NCI-H2107 (cell line): ENCODE measurements at places on chromosomes 13 and 19.

DNA sequence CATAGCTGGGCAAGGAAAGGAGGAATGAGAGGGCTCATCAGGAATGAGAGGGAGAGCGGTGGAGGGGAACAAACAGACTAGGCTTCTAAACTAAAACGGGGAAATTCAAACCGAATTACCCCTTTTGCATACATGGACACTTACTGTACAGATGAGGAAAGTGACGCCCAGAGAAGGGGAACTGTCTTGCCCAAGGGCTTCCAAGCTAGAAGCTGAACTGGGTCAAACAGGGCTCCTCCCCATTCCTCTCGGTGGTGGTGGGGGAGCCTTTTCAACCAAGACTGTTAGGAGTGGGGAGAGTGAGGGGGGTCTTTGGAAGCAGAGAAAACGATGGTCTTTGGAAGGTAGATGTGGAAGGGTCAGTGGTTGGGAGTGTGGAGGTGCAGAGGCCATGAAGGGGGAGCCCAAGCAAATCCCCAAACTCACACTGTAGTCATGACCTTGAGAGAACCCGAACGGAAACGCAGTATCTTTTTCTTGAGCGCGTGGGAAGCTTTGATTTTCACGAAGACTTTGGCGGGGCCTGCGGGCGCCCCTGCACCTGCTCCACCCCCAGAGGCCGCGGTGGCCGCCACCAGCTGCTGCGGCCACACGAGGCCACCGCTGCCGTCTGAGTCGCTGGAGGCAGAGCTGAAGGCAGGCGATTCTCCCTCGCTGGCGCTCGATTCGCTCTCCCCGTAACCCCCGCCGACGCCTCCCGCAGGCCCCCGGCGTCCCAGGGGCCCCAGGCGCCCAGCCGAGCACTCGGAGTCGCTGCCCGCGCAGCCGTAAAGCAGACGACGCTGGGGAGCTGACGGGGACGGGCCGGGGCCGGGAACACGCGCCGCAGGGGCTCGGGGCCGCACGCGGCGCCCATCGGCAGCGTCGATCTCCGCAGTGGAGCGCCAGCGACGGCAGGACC lies 12.3 kb upstream of the GNG8 start:
- no peak for DNase-seq

- DNase-seq: no peak
Measured at GRCh38 chr13:34465423-34465922, 476.6 kb upstream of the NBEA start.

DNA sequence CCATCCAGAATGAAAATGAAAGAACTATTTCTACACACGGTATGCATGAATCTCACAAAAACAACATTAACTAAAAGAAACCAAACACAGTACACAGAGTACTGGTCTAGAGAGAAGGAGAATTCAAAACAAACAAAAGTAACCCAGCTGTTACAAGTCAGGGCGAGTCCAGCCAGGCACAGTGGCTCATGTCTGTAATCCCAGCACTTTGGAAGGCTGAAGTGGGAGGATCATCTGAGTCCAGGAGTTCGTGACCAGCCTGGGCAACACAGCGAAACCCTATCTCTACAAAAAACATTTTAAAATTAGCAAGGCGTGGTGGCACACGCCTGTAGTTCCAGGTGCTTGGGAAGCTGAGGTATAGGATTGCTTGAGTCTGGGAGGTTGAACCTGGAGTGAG lies 1.7 kb upstream of the PSMC4 start:
- DNase-seq: no peak

- DNase-seq: peak; percentile 1
Measured at GRCh38 chr13:68304286-68304893, 1074.3 kb upstream of the PCDH9 start.

DNA sequence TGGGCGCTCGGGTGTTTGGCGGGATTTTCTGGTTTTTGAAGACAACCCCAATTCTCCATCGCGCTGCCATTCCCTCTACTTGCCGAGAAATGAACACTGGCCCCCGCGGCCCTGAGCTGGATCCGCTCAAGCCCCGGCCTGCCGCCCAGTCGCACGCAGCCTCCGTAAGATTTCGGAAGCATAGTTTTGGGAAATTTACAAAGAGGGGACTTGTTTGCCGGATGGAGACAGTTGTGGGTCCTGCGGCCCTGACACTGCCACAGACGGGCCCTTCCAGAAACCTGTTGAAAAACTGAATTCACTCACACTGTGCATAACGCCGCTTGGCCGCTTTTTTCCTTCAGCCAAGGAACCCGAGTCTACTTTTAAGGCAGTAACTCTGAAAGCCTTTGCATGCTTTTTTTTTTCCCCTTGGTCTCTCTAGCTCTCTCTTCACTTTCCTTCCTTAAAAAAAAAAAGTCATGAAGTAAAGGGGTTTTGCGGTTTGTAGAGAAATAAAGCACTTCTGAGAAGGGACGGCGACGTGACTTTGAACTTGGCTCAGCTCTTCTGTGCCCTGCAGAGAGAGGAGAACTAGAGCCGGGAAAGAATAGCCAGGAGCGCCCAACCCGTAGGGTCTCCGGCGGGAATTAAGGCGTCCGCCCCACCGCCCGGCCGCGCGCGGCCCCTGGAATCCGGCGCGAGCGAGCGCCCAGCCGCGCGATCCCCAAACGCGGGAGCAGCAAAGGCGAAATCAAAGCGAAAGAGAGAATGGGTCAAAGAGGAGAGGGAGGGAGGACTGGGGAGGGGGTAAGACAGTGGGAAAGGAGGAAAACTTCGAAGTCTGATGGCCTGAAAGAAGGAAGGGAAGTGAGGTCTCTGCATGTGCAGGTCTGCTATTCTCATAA lies 3.4 kb upstream of the ZIC2 start:
- no peak for DNase-seq

DNA sequence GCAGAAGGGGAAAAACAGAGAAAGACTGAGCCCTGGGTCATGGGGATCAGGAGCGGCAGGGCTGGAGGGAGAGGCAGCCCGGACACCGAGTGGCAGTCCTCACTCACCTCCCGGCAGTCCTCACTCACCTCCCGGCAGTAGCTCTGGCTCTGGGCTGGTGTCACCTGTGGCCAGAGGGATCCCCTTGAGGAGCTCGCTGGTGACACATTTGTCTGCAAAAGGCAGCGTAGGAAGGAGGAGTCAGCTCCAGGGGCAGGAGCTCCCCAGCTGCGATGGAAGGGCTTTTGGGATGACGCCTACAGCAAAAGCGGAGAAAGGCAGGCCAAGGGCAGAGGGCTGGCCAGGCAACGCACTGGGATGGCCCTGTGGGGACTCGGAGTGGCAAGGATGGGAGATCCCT lies 739 bp downstream of the EIF3G start:
- DNase-seq: no peak

DNA sequence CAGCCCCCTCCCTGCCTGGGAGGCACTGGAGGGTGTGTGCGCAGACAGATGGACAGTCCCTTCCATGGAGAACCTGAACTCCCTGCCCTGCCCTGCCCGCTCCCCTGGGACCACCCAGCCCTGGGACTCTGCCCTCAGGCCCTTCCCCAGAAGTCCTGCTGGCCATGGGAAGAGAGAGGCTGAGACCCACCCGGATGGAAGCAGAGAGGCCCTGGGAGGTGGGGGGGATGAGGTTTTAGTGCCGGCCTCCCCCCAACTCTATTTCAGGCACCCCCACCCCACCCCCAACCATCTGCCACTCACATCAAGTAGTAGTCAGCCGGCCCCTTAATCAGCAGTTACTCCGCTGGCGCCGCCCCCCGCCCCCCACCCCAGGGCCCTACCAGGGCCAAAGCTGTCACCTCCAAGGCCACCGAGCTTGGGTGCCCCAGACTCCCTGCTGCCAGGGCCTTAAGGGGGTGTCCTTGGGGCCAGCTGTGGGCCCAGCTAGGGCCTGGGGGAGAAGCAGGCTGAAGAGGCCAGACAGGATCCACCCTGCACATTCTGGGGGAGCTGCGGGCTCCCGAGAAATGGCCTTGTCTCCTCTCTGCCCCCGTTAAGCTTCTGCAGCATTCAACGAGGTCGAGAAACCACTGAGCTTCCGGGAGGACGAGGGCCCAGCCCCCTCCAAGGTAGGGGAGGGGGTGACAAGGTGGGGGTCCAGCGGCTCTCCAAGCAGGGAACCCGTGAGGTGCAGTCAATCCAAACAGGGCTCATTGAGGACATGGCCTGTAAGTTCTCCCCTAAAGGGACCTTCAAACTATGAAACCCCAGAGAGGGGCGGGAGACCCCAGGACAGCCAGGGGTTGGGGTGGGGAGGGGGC lies 17.4 kb downstream of the NMRK2 start:
- no peak for DNase-seq

- no peak for DNase-seq
Measured at GRCh38 chr13:95067303-95067702, 233.9 kb downstream of the ABCC4 start.

- DNase-seq: no peak
Measured at GRCh38 chr13:34044660-34045080, 226.7 kb downstream of the RFC3 start.

- DNase-seq: peak; percentile 30
Measured at GRCh38 chr13:74133657-74134201, 475 bp downstream of the KLF12 start.

DNA sequence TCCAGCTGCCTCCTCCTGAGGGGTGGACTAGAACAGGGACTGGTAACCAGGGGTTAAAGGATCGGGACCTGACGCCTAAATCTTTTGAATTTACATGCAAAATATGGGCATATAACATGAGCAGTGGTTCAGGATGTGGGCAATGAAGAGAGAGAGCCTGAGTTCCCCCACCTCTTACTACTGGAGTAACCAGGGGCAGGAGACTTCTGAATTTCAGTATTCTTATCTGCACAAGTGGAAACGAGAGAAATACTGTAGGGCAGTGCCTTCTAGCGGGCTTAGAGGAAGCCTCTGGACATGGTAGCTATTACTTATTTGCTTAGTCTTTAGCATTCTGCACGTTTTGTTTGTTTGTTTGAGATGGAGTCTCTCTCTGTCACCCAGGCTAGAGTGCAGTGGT lies 26.3 kb downstream of the BCAT2 start:
- DNase-seq: no peak

DNA sequence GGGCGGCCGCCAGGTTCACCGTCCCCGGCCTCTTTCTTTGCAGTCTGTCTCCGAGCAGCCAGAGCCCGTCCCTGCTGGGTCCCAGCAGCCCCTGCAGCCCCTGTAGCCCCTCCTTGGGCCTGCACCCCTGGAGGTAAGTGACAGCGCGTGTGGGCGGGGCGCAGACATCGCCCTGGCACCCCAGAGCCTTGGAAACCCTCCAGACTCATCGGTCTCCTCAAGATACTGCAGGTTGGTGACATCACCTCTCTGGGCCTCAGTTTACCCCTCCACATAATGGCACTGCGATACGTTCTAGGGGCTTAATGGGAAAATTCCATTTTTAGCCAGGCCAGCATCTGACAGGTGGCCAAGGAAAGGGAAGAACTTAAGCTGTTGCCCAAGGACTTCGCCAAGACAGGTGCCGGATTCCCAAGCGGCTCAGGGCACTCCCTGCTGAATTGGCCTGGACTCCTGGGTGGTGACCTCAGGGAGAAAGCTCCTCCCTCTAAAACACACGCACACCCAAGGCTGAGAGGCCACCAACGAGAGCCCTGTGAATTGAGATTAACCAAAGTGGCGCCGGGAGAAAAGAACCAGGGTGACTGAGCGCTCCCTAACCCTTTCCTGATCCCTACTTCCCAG lies 13.1 kb downstream of the MAST3 start:
- DNase-seq: no peak
